Stimulated activated CD8-positive, alpha-beta memory T cell treated with anti-CD3 and anti-CD28 coated beads, Interleukin-4, amount 100 ng/mL, for 1 hour (primary cell): ENCODE measurements at places on chromosomes 2 and 18.

GRCh38 chr2:67954093-67954748, 108.6 kb downstream of the C1D start:
- DNase-seq: no peak

- DNase-seq: no peak
Measured at GRCh38 chr2:204705243-204705932, 160.1 kb downstream of the PARD3B start.

- DNase-seq: no peak
Measured at GRCh38 chr2:216949700-216950413, 90.0 kb upstream of the TNP1 start.

DNA sequence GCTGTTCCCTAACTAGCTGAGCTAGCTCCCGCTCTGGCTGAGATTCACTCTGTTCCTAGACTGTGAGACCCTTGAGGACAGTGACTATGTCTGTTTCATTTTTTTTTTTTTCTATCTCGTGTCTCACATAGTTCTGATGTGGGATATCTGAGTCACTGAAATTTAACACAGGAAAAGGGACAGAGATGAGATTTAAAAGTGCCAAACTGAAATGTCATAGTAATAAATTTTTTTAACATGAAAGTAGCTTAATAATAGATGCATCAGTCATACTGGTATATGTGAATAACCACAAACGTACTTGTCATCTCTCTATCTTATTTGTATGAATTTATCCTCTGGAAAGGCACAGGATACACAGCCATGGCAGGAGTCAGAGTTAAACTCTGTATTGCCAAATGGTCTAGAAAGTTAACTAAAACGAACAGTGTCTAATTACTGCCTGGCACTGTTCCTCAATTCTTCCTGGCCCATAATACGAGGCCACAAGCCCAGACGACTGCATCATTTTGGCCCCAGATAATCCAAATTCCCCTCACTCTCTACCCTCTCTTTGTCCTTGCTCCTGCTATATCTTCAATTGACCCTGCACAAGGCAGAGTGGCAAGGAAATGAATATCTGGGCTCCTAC, 87.5 kb downstream of the SATB2 start:
- no peak for DNase-seq

DNA sequence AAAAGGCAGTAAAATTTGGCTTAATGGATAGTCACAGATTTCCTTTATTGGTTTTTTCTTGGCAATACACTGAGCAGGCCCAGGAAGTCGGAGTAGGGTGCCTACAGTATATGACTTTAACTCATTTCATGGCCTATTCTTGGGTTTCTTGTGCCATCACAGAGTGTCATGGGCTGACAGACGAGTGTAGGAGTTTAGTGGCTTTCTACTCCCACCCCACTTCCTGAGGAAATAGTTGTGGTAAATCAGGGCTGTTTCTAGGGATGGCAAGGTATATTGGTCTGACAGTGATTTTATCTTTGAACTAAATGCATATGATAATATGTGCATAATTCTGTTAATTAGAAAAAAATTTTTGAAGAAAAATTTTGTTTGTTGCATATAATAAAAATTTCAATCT, 100.1 kb downstream of the PLCL1 start:
- DNase-seq: no peak

GRCh38 chr2:215604606-215605005, 168.7 kb upstream of the FN1 start:
- DNase-seq: no peak

DNA sequence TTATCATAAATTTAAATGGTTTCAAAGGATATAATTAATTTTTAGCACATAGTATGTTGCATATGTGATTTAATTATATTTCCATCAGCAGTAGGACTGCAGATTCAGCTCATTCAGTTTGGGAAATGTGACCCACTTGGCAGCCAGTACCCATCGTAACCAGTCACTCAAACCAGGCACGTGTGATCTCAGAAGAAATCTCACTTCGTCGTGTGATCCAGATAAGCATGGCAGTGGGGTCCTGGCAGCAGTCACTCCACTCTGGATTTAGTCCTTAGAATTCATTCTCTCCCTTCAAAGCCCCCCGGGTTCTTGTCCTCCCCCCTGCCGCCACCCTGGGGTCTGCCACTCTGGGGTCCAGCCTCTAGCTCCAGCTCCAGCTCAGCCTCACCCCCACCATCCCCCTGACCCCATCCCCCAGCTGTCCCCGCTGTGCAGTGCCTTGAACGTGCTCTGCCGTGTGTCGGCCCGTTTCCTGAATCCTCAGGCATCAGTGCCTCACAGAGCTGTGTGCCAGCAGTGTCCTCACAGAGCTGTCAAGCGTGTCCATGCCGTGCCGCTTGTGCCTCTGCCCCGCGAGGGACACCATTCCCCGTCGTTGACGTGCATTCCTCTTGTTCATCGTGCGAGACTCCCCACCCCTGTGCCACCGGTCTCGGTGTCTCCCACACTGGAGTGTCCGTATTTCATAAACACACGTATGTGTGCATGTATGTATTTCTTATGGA, 34.8 kb downstream of the TRAPPC12 start:
- no peak for DNase-seq

GRCh38 chr2:42962508-42962953, 170.1 kb upstream of the HAAO start:
- no peak for DNase-seq

GRCh38 chr2:225437319-225437718, 37.8 kb downstream of the NYAP2 start:
- DNase-seq: no peak

GRCh38 chr2:189797902-189798301, 13.7 kb downstream of the PMS1 start:
- DNase-seq: no peak

DNA sequence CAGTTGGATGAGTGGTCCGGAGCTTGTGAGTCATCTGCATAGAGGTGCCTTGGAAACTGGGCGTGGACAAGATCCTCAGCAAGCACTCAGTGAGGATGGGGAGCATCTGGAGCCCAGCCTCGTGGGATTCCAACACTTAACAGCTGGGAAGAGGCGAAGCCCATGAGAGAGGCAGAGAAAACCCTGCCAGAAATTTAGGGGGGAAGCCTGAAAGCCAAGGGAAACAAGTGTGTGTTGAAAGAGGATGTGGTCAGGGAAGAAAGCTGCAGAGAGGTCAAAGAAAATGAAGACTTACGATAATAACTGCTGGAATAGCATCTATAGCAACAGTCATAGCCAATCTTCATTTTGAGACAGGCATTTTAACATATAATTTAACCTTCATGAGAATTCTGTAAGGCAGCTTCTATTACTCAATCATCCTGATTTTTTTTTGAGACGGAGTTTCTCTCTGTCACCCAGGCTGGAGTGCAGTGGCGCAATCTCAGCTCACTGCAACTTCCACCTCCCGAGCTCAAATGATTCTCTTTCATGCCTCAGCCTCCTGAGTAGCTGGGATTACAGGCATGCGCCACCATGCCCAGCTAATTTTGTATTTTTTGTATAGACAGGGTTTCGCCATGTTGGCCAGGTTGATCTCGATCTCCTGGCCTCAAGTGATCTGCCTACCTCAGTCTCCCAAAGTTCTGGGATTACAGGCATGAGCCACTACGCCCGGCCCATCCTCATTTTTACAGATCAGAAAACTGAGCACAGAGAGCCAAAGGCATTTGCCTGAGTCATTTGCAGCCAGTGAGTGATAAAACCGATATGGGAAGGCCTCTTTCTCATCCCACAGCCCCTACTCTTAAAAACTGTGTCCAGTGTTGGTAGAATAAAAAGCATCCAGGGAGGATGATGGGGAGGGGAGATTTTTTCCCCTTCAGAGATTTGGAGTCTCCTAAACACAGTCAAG, 214.4 kb upstream of the EPAS1 start:
- no peak for DNase-seq

DNA sequence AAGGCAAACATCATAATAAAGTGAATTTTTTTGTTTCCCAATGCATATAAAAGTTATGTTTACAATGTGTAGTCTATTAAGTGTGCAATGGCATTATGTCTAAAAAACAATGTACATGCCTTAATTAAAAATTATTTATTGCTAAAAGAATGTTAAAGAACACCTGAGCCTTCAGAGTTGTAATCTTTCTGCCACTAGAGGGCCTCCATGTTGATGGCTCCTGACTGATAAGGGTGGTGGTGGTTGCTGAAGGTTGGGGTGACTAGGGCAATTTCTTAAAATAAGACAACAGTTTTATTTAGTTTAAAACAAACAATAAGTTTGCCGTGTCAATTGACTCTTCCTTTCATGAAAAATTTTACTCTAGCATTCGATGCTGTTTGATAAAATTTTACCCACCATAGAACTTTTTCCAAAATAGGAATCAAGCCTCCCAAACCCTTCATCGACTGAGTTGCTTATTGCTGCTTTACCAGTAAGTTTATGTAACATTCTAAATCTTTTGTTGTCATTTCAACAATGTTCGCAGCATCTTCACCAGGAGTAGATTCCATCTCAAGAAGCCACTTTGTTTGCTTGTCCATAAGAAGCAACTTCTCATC, 32.3 kb downstream of the MAP3K2 start:
- DNase-seq: peak; percentile 5

DNA sequence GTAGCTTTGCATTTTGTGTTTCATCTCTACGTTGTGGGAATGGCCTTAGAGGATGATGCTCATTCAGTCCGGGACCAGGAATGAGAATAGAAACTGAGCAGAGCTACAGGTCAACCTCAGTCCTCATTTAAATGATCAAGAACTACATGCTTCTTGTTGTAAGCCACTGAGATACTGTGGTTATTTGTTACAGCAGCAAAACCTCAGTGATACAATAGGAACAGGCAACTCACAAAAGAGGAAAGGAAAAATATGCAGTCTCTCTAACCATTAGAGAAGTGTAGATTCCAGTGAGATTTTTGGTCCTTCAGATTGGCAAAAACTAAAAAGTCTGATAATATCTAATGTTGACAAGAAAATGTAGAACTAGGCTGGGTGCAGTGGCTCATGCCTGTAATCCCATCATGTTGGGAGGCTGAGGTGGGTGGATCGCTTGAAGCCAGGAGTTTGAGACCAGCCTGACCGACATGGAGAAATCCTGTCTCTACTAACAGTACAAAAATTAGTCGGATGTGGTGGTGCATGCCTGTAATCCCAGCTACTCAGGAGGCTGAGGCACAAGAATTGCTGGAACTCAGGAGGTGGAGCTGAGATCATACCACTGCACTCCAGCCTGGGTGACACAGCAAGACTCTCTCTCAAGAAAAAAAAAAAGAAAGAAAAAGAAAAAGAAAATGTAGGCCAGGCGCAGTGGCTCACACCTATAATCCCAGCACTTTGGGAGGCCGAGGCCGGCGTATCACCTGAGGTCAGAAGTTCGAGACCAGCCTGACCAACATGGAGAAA, 13.3 kb downstream of the CHCHD5 start:
- no peak for DNase-seq

GRCh38 chr2:2400286-2401038, 69.4 kb upstream of the MYT1L start:
- DNase-seq: no peak

- DNase-seq: no peak
Measured at GRCh38 chr18:48290162-48290926, 118.8 kb downstream of the ZBTB7C start.

DNA sequence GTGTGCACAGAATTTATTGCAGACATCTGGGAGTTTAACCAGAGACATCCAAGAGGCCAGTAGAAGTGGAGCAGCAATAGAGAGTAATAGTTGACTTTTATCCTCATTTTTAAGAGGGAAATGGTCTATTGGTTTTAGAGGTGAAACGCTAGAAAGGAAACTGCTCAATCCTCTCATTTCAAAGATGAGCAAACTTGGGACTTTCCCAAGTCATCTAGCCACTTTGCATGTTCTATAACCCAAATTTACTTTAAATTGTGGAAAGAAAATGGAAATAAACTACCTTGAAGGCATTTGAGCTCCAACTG, 601.7 kb downstream of the ARHGAP15 start:
- no peak for DNase-seq

DNA sequence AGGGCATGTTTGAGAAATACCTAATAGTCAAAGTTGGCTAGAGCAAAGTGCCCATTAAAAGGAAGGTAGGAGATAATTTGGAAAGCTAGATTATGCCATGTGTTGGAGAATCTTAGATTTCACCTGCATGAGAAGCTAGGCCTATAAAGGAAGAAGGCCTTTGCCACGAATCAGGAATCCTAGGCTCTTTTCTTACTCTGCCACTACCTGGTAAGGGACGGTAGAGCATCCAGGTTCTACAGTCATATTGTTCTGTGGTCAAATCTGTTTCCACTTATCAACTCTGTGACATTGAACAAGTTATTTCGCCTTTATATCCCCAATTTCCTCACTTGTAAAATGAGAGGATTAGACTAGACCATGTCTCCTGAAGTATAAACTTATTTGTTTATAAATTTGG, 3.6 kb upstream of the KCNJ3 start:
- DNase-seq: no peak

DNA sequence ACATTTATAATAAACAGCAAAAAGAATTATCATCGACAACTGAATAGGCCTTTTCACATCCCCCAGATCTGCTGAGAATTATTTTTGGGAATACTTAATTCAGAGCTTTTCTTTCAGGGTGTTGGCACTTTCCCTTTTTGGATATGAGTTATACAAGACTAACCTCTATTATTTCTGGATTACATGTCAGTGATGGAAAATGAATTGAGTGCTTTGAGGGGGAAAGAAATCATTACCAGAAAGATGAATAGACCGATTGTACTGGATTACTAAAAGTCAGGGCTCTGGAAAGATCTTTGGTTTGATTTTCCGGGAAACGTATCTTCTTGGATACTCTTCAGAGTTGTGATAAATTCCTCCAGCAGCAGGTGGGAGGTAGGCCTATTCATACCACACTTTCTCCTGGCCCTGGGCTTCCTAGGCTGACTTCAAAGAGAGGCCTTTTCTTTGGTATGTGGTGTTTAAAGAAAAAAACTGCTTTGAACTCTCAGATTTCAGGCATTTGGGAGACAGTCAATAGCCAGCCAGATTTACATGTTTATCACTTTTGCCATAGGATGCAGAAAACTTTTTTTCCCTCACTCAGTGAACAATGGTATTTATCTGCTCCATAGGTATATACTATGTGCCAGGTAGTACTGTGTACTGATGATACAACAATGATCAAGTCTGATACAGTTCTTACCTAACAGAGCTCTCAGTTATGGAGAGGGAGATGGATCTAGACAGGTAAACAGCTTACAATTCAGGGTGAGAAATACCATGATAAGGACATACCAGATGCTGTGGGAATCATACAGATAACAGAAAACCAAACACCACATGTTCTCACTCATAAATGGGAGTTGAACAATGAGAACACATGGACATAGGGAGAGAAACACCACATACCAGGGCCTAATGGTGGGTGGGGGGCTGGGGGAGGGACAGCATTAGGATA, 63.3 kb upstream of the ACTR3 start:
- no peak for DNase-seq

GRCh38 chr18:76134628-76135027, 360.4 kb downstream of the ZNF516 start:
- no peak for DNase-seq

DNA sequence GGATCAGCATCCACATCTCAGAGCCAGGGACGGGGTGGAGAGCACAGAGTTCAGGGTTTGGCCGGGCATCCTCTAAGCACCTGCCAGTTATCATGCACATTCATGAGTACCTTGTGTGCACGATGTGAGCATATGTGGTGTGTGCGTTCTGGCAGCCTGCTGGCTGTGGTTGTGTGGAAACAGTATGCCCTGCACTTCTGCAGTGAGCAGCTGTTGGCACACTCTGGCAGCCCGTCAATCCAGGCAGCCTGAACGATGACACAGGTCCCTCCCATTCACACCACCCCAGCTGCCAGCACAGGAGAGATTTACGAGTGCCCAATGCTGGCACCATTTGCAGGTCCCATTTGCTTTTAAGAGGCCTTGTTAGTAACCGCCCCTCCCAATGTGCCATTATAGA, 74.2 kb downstream of the CD8B2 start:
- no peak for DNase-seq
